ENCODE measurements at places on chromosomes 13 and 19.

GRCh38 chr13:113122550-113123225, at the start of gene F10:
Gene F10 (plus strand): TSS chr13:113122799. CDS start chr13:113122856, 57 bp downstream.
- DNase-seq: no peak

DNA sequence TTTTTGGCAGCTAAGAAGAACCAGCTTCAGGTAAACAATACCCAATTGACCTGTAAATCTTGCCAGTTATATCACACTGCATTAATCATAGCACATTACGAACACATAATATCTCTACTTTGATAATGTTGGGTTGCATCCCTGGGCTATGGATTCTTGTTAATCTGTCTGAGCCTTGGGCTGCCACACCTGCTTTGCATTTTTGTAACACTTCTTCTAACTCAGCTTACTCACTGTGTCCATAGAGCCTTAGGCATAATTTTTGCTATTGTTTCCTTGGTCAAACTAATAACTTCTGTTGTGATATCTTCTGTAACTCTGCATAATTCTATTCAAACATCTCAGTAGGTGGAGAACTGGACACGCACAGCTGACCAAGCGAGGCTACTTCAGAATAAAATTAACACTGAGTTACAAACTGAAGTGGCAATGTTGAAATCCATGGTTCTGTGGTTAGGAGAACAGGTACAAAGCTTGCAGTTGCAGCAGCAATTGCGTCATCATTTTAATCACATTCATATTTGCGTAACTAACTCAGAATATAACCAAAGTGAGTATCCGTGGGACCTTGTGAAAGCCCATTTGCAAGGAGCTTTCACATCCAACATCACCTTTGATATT, 6.4 kb downstream of the ZNF350 start:
- no peak for DNase-seq

DNA sequence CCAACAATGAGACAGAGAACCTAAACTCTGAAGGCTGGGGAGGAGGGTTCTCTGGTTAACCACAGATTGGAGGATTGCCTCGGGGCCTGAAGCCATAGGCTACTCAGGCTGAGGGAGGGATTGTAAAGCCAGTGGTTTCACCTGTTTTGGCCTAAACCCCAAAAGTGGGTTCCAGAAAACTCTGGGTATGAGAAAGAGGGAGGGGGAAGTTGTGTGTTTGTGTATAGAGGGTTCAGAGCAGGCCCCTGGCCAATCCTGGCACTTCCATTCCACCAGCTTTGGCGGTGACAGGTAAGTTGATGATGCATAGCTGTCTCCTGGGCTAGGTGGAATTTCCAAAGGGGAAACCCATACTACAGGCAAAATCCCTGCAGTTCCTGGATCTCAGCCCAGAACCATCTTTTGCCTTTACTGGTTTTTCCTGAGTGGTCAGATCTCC, 13.5 kb upstream of the CCDC97 start:
- DNase-seq: no peak

DNA sequence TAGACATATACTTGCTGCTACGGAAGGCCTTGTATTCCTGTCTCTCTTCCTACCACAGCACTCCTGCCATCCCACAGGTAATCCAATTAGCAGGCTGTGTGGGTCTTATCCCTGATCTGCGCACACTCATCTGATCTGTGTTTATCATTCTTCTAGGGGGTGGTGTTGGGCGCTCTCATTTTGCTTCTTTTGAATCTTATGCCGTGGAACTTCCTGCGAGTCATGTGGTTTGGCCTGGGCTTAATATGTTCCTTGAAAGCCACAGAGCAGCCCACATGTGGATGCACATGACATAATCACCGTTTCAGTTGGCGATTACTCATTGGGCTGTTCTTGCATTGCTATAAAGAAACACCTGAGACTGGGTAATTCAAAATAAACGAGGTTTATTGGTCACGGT, 7.5 kb downstream of the RASA3 start:
- DNase-seq: peak; percentile 76

GRCh38 chr19:36483653-36484052, 5.7 kb downstream of the ZNF566 start:
- no peak for DNase-seq

- no peak for DNase-seq
Observed at GRCh38 chr19:32914879-32915660, 45.5 kb upstream of the SLC7A9 start.

DNA sequence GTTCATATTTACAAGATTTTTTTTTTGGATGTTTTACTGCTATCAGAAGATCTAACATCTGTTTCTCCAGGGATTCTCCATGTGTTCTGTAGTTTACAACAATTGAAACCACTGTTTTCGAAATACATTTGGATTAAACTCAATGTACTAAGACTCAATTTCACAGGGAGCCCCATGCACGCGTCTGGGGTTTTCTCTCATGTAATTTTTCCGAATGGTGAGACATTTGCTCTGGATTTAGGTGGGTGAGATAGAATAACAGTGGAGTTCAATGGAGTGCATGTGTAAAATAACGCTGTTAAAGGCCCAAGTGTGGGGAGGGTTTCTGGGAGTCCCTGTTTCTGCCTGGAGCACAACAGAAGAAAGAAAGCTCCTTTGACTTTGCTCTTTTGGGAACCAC, 330.3 kb downstream of the TSHZ3 start:
- no peak for DNase-seq

- DNase-seq: no peak
Observed at GRCh38 chr13:87754097-87754496, 82.9 kb downstream of the SLITRK5 start.

DNA sequence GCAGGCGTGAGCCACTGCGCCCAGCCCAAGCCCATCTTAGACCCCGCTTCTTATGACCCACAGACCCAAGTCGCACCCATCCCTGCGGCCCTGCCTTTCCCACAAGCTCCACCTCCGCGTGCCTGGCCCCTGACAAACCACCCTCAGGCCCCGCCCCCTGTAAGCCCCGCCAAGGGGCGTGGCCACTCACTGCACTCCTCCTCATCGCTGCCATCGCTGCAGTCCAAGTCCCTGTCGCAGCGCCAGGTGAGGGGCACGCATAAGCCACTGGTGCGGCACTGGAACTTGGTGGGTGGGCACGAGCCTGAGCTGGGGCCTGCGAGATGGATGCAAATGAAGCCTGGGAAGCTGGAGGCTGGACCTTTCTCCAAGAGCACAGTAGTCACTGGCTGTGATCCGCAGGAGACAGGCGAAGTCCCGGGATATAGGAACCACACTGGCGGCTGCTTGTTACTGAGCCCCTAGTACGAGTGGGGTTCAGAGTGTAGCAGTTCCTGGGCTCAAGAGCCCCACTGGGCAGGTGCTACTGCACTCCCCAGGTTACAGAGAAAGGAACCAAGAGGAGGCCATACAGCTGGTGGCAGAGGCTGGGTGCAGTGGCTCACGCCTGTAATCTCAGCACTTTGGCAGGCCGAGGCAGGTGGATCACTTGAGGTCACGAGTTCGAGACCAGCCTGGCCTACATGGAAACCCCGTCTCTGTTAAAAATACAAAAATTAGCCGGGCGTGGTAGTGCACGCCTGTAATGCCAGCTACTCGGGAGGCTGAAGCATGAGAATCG, 3.1 kb downstream of the CD320 start:
- DNase-seq: no peak

DNA sequence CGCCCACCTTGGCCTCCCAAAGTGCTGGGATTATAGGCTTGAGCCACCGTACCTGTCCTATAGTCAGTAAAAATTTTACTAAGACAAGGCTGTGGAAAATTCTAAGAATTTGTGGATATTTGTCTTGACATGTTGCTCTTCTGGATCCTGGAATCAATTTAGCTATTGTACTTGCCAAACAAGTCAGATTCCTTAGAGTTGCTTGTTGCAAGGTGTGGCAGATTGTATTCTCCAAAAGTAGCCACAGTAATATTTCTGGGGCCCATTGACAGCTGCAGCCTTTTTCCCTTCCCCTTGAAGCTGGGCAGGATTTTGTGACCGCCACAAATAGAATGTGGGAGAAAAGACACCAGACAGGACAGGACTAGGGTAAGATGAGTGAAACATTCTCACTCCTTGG, 98.8 kb upstream of the TMTC4 start:
- DNase-seq: no peak

GRCh38 chr19:43519436-43520088, 7.4 kb downstream of the ETHE1 start:
- DNase-seq: peak; percentile 80

GRCh38 chr13:43191546-43191945, 168.2 kb downstream of the DNAJC15 start:
- no peak for DNase-seq

DNA sequence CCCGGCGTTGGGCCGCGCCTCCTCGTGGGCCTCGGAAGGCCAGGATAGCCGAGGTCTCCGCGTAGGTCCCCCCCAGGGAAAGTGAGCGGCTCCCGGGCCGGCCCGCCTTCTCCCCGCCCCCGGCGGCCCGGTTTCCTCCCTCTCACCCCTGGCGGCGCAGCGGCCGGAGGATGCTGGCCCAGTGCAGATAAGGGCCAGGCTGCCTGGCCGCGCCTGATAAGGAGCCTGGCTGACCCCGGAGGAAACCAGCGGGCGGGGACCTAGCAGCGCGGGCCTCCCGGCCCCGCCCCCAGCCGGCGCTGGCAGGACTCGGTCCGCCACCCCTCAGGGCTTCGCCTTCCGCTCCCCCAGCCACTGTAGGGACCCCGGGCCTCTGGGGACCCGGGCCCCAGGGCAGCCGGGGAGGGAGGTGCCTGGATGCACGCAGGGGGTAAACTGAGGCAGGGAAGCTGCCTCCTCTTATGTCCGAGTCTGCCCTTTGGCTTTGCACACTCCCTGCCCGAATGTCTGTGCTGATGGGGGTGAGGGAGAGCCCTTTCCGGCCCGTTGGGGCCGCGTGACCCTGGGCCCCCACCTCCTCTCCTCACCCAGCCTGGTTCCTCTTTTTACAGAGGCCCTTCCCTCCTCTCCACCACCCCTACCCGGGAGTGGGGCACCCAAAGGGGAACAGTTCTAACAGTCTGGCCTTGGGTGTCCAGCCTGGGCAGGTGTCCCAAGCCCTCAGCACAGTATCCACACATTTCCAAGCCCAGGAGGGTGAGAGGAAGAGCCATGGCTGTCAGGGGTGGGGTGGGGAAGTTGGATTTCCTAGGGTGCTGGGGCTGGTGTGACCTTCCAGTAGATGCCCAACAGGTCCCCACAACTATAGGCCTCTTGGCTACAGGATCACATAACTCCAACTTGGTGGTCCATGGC, at the start of gene LYL1:
Gene LYL1, minus strand, starts transcription at position 193 of the 915 bp plus-strand sequence. CDS start 1,687 bp downstream, outside the sequence.
- no peak for DNase-seq

GRCh38 chr13:62014299-62014698, 598.6 kb upstream of the PCDH20 start:
- no peak for DNase-seq

GRCh38 chr19:6078068-6078467, 32.2 kb downstream of the RFX2 start:
- no peak for DNase-seq

GRCh38 chr13:99442273-99442895, 58.9 kb upstream of the TM9SF2 start:
- DNase-seq: no peak

GRCh38 chr13:40169476-40169875, 497.0 kb downstream of the FOXO1 start:
- DNase-seq: no peak

DNA sequence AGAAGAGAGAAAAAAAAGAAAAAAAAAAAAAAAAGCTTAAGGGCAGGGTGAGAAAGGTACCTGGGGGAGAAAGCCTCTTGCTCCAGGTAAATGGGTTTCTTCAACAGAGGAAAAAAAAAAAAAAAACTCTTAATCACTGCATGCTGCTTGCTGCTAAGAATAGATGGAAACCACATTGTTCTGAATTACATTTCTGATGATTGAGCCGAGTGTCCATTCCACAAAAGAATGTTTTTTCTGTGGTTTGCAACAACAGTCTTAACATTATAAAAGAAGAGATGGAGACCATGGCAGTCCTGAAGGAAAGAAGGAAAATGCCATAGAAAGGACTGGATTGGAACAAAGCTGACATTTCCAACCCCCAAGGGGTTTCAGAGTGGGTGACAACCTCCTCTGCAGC, 1312.7 kb downstream of the SLITRK1 start:
- no peak for DNase-seq

DNA sequence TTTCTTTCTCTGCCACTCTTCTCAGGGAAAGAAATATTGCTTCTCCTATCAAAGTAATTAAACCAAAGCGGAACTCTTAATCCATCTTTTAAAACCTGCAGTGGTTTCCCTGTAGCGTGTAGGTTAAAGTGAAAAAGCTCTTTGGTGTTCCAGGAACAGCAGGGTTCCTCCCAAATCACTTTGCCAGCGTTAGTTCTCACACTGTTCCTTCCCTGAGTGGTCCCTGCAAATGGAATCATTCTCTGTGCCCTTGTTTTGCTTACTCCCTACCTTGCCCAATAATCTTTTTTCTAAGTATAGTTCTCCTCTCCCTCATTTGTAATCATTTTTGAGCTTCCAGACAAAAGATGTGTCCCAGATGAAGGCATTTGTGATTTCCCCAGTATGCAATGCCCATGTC, 207.5 kb downstream of the HS6ST3 start:
- DNase-seq: no peak

DNA sequence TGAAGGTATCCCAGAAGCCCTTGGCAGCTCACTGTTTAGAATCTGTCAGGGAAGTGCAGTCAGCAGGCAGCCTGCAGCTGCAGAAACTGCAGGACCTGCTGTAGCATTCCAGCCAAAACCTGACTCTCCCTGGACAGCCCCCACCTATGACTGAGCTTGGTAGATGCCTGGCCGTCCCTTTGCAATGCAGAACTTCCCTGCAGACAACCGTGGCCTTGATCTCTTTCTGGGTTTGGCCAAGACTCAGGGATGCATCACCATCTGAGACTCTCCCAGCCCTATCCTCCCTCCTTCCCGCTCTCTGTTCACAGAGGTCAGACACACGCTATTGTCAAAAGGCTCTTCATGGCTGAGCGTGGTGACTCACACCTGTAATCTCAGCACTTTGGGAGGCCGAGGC, 99.4 kb downstream of the ZNF557 start:
- no peak for DNase-seq

DNA sequence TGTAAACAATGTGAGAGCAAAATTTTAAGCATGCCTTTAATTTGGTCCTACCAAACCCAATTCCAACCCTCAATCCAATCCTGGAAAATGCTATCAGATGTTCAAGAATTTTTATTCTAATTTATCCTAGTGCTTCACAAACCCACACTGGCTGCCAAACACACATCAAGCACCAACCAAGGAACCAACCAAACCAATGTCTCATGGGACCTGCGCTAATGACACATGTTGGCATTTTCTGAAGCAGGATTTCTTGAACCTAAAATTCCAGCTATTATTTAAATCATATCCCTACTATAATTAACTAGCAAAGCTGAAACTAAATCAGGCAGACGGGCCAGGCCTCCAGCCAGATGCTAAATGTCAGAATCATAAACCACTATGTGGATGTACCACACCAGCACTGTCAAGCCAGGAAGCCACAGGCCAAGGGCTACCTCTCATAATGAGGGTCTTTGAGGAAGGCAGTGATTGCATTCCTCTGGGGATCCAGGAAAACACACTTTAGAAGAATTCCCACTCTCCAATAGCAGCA, 5.8 kb downstream of the LATS2 start:
- DNase-seq: no peak

GRCh38 chr19:43430976-43431375, 16.3 kb downstream of the TEX101 start:
- no peak for DNase-seq

- DNase-seq: no peak
Observed at GRCh38 chr13:110533771-110534670, 27.5 kb downstream of the RAB20 start.
